ENCODE measurements at places on chromosomes 6 and 20.

DNA sequence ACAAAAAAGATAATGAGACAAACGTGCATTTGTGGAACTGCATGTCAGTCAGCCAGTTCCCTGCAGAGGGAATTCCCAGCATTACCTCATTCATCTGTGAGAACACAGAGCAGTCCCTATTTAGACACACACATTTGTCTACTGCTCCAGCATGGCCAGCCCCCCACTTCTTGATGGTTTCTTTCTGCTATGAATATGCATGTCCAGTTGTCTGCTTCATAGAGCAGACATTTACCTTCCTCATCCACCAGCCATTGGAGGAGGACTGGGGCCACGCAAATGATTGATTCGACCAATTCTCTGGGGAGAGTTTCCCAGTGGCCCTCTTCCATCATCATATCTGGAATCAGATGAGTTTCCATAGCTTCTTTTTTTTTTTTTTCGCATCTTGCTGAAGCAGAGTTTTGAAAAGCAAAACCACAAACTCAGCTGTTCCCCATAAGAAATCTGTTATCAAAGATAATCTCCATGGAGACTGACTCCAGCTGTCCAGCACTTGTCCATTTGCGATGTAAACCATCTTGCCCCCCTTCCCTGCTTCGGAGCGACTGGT lies 11.8 kb downstream of the ENPP1 start:
- DNase-seq = no peak

GRCh38 chr6:165086814-165087213 lies 222.6 kb downstream of the C6orf118 start:
- DNase-seq = no peak

DNA sequence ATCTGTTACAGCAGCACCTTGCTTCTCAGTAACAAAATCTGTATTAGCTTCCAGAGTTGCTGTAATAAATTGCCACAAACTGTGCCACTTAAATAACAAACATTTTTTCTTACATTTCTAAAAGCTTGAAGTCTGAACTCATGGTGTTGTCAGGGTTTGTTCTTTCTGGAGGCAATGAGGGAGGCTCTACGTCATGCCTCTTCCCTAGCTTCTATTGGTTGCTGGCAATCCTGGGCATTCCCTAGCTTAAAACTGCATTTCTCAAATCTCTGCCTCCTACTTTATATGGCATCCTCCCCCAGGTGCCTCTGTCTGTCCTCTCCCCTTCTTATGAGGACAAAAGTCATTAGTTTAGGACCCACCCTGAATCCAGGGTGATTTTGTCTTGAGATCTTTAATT lies 41.6 kb upstream of the TMEM244 start:
- DNase-seq = no peak

GRCh38 chr6:72218125-72218524 lies 331.8 kb downstream of the RIMS1 start:
- DNase-seq = peak; percentile 13

DNA sequence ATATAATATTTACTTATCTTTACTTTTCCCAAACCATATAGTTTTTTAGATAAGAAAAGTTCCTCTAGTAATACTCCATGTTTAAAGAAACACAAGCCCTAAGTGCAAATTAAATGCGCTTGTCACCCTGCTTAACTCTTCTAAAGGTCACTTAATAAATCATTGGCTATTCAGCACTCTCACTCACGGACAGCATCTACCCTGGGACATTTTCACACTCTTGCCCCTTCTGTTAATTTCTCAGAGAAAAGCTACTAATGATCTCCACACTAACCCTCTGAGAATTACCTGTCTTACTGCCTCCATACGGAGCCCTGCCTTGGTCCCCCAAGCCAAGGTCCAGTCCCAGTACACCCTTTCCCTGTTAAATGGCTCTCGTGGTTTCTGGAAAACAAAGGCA lies 102.2 kb downstream of the NRN1 start:
- no peak for DNase-seq

DNA sequence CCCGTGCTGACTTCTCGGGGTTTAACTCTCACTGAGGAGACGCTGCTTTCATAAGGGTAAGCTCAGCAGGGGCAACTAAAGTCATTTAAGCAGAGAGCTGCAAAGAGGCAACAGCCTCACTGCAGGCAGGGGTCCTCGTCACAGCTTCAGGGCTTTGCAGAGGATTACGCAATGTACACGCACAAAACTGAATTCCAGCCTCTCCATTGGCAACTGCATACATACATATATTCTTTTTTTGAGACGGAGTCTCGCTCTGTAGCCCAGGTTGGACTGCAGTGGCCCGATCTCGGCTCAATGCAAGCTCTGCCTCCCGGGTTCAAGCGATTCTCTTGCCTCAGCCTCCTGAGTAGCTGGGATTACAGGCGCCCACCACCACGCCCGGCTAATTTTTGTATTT lies 2.4 kb downstream of the GMEB2 start:
- no peak for DNase-seq

- no peak for DNase-seq
Observed at GRCh38 chr20:17445543-17445942, 85.6 kb downstream of the BFSP1 start.

DNA sequence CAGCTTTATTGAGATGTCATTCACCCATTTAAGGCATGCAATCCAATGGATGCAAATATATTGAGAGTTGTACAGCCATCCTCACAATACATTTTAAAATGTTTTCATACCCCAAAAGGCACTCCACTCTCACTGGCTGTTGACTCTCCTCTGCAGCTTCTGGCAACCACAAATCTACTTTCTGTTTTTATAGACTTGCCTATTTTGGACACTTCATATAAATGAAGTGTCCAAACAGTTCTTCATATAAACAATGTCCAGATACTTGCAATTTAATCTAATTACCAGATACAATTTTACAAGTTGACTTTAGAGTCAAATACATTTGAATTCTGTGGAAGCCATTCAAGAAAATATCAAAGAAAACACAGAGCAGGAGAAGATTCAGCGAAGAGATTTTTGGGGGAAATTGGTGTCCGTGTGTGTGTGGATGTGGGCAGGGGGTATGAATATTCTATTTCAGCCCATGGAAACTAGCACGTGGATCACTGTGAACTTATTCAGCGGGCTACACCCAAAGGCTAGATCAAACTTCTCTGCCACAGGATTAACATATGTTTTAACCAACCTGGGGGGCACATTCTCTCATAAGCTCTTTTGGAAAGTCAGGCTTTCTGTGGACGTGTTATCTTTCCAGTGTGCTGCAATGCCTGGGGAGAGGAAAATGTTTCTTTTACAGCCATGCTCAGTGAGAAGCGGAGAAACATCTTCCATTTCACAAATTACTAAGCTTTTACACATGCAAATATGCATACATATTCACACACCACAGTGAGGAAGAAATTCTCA lies 73.9 kb downstream of the PLG start:
- DNase-seq = no peak

- DNase-seq = no peak
Observed at GRCh38 chr6:31659649-31660380, 763 bp downstream of the C6orf47 start.

- no peak for DNase-seq
Observed at GRCh38 chr6:21444711-21445260, 148.8 kb upstream of the SOX4 start.

- no peak for DNase-seq
Observed at GRCh38 chr6:148830614-148831013, 83.8 kb downstream of the UST start.

DNA sequence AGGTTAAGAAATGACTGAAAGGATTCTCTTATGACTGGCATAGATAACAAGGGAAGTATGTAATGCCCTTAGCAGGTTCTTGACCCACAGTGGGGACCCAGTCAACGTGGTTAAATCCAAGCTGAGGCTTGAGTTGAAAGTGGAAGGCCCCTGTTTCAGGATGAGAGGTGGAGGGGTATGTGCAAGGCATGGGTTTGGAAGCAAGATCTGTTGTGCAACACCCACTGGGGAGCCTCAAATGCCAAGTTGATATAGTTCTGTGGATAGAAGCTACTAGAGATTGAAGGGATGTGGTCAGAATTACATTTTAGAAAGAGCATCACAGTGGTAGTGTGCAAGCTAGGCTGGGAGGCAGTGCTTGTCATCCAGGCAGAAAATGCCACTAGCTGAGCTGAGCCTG lies 5.1 kb downstream of the PABPC1L start:
- DNase-seq = no peak

DNA sequence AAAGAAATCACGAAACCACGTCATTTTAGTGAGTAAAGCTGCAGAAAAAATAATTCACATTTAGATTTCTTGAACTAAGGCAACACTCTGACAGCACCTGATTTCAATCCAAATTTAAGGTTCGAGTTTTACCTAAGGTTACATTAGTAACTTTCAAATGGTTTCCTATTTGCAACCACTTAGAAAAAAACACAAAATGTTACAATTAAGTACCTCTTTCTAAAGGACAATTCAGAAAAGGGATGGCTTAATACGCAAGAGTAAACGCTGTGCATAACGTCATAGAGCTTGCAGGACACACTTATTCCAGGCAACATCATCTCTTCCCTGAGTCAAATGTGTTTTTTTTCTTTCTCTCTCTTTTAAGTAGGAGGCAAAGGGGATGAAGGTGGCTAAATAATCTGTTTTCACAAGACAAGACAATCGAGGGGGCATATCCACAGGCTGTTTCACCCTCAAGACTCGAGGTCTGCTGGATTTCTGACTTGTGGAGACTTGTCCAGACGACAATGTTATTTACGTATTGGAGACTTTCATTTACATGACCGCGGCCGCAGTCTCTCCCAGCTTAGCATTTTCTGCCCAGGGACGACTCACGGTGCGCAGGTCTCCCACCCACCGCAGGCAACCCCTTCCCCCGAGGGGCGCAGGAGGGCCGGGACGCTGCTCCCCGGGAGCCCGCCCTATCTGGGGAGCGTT lies 86.0 kb downstream of the SESN1 start:
- DNase-seq = peak; percentile 13

- DNase-seq = no peak
Observed at GRCh38 chr6:131096786-131097185, 33.7 kb upstream of the EPB41L2 start.

DNA sequence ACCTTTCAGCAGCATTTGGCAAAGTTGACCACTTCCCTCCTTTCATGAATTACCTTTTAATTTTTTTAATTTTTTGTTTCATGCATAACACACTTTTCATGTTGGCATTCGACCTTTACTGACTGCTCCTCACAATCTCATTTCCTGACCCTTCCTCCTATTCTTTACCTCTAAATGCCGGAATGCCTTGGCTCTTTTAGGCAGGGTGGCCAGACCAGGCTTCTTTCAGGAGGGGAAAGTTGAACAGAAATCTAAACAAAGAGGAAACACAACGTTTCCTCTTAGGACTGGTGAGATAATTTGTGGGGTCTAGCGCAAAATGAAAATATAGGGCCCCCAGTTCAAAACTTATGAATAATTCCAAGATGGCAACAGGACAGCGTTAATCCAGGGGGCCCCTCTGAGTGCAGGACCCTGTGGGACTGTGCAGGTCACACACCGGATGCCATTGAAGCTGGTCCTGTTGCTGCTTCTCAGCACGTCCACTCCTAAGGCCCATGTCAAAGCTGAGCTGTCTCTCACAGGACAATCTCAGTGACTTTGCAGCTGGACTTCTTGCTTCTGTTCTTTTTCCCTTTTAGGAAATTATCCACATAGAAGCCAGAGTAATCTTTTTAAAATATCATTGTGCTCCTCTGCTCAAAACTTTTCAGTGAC lies 313.8 kb downstream of the HDGFL1 start:
- no peak for DNase-seq

DNA sequence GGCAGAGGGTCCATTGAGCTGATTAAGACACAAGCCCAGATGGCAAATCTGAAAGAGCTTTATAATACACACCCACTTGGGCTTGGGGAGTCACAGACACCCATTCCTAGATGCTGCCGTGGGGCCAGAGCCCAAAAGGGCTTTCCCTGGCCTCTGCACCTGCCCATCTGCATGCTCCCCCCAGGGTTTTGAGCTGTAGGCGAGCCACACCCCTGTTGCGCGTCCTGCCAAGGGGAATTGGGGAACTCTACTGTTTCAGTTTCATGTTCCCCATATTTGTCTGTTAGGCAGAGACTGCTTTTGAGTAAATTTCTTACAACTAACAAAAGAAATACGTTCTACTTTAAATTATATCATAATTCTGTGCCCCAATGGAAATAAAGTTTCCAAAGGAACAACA lies 52.9 kb upstream of the FNDC1 start:
- DNase-seq = no peak

GRCh38 chr6:15877231-15877630 lies 214.4 kb upstream of the DTNBP1 start:
- DNase-seq = no peak

DNA sequence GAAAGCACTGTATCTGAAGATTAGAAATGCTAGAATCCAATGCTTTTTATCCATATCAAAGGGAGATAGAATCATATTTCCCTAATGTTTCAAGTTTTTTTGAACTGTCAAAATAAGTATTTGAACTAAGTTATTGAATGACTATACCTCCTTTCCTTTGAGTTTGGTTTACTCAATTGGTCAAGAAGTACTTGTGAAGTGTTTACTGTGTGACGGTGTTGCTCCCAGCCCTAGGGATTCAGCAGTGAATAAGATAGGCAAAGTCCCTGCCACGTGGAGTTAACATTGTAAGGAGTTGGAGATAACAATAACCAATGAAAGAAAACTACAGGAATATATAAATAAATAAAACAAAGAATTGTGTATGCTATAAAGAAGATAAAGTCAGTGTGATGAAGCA lies 535.9 kb downstream of the FRK start:
- no peak for DNase-seq

- DNase-seq = no peak
Observed at GRCh38 chr6:16055852-16056251, 73.0 kb upstream of the MYLIP start.

- no peak for DNase-seq
Observed at GRCh38 chr20:13211956-13212618, 9.0 kb upstream of the ISM1 start.

DNA sequence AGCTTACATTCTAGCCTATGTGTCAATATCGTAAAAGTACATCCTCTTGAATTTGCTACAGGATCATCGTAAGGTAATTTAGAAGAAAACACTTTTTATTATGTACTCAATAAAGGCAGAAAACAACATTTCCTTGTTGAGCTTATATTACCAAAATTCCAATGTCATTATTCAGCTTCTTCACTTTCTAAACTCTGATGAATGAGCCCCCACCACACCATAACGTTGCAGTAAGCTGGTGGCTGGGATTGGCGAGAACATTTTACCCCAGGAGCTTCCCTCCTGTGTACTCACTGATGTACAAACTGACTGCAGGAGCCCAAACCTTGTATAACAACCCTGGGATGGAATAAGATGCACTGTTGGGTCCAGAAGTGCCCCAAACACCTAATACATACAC lies 238.1 kb upstream of the MARCKS start:
- no peak for DNase-seq

- no peak for DNase-seq
Observed at GRCh38 chr6:150346346-150346745, 22.5 kb upstream of the IYD start.

DNA sequence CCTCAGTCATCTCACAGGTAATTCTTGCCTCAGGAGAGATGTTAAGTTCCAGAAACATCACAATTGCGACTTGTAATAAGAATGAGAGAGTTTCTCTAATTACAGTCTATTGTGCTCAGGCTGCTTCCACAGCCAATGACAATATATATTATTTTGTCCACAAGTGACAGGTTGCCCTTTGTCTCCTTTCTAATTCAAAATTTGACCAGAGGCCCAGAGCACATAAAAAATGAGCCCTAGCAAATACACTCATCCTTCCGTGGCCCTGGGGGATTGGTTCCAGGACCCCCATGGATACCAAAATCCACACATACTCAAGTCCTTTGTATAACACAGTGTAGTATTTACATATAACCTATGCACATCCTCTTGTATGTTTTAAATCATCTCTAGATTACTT lies 88.1 kb upstream of the TMEM170B start:
- DNase-seq = no peak
